ENCODE measurements at places on chromosomes 1 and 21. TPM values are rescaled to one million over a fixed set of nuclear protein-coding genes. Genes with fewer than 3 reads are reported as not detected.
A peak's percentile ranks its signal among the peaks of the same experiment; 100 is the strongest.

GRCh38 chr1:247496581-247497285 is 38.8 kb upstream of the OR2B11 start:
- H3K4me1 ChIP-seq, result no peaks in the 10 kb centered on the region
- no peak overlapping the region for H3K27ac ChIP-seq
- no peaks in the 10 kb centered on the region for H3K36me3 ChIP-seq
- peak; percentile 12 for DNase-seq
- H3K27me3 ChIP-seq, result peaks cover 18% of the 10 kb centered on the region

DNA sequence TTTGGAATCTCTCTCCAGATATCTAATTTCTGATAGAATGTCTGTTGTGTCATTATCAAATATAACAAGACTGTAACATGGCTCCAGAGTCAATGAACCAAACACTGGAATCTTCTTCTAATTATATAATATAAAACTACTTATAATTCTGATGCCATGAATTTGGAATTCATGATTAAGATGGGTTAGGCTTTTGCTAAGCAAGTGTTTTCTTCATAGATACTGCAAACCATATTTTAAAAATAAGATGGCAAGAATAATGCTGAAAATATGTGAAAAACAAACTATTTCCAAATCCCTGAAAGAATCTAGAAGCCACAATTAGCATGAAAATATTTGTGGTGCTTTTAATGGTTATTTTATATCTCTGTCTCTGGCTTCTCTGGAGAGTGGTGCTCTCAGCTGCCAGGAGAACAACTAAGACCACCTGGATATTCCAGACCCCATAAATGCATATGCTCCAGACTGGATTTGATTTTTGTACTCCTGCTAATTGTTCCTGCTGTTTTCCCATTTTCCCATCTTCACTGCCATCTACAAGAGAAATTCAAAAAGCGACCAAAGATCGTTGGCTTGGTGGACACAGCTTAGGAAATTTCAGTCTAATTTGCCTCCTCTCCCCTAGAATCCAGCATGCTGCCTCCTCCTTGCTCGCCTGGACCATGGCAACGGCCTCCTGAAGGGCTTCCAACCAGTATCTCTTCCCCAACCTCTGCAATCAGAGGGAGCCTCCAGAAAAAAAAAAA is 418.9 kb downstream of the SETD4 start:
- DNase-seq, result no peak
- no peaks in the 10 kb centered on the region for H3K4me1 ChIP-seq
- H3K4me3 ChIP-seq, result no peak overlapping the region
- H3K27me3 ChIP-seq, result no peaks in the 10 kb centered on the region

DNA sequence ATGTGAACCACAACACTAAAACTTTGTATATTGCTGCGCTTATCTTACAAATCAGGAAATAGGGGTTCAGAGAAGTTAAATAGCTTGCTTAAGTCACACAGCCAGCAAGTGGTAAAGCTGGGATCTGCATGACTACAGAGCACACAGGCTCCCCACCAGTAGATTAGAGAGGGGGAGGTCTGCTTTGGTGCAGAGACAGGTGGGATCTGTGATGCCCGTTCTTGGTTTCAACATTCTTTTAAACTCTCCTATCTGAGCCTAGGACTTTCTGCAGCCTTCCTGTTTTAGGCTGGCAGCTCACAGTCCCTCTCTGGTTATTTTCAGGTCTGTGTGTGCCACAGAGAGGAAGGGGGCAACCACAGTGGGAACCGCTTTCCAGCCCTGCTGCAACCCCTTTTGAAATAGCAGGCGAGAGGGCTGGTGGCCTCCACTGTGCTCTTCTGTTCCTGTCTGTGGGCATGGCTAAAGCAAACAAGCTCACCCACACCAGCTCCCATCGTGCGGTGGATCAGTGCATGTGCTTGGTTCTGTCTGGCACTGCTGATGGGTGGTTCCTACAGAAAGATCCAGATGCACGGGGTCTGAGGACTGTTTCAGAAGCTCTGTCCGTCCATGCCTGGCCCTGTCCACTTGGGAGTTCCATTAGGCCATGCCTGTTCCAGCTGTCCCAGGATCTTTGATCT is 1.7 kb upstream of the IL6R start:
- no peak overlapping the region for H3K27ac ChIP-seq
- peaks cover 11% of the 10 kb centered on the region for H3K27me3 ChIP-seq

GRCh38 chr1:204904228-204904810 is 33.7 kb downstream of the NFASC start:
- H3K4me1 ChIP-seq, result no peaks in the 10 kb centered on the region
- no peak for DNase-seq
- no peak overlapping the region for H3K4me3 ChIP-seq
- no peak overlapping the region for H3K27ac ChIP-seq
- no peaks in the 10 kb centered on the region for H3K36me3 ChIP-seq

- H3K27me3 ChIP-seq, result no peaks in the 10 kb centered on the region
- no peaks in the 10 kb centered on the region for H3K4me1 ChIP-seq
- no peak for DNase-seq
- no peak overlapping the region for H3K4me3 ChIP-seq
Measured at GRCh38 chr1:63955370-63956145, 181.7 kb downstream of the ROR1 start.

- H3K4me1 ChIP-seq, result no peaks in the 10 kb centered on the region
- no peak overlapping the region for H3K4me3 ChIP-seq
- no peaks in the 10 kb centered on the region for H3K27me3 ChIP-seq
- no peaks in the 10 kb centered on the region for H3K36me3 ChIP-seq
- DNase-seq, result no peak
Measured at GRCh38 chr1:112887599-112888283, 68.3 kb downstream of the SLC16A1 start.

- no peak overlapping the region for H3K27ac ChIP-seq
- DNase-seq, result no peak
- H3K4me1 ChIP-seq, result peaks cover 6% of the 10 kb centered on the region
- H3K36me3 ChIP-seq, result no peaks in the 10 kb centered on the region
- H3K27me3 ChIP-seq, result no peaks in the 10 kb centered on the region
Measured at GRCh38 chr1:54338464-54338863, 67.7 kb downstream of the SSBP3 start.

DNA sequence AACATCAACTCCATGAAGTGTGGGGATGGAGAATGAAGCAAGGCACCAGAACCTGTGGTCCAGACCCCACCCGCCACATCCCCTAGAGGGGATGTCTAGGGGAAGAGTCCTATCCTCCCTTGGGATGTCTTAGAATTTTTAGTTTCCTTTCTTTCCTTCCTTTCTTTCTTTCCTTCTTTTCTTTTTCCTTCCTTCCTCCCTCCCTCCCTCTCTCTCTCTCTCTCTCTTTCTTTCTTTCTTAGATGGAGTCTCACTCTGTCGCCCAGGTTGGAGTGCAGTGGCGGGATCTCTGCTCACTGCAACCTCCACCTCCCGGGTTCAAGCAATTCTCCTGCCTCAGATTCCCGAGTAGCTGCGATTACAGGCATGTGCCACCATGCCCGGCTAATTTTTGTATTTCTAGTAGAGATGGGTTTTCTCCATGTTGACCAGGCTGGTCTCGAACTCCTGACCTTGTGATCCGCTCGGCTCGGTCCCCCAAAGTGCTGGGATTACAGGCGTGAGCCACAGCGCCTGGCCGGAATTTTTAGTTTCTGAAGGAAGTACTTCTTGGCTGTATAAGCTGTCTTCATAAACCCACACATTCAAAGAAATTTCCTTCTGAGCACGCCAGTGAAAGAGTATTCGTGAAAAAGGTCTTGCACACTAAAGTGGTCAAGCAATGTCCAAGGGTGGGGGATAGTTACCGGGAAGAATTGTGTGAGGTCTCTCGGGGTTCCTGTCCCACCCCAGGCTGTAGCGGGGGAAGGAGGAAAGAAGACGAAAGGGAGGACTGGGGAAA is 20.8 kb upstream of the LEFTY2 start:
- DNase-seq, result no peak
- H3K4me1 ChIP-seq, result no peaks in the 10 kb centered on the region
- no peaks in the 10 kb centered on the region for H3K36me3 ChIP-seq
- no peak overlapping the region for H3K27ac ChIP-seq
- H3K27me3 ChIP-seq, result no peaks in the 10 kb centered on the region
- no peak overlapping the region for H3K4me3 ChIP-seq

GRCh38 chr1:78759881-78760280 is 110.2 kb downstream of the IFI44 start:
- H3K4me1 ChIP-seq, result no peaks in the 10 kb centered on the region
- no peaks in the 10 kb centered on the region for H3K36me3 ChIP-seq
- no peak overlapping the region for H3K4me3 ChIP-seq
- H3K27me3 ChIP-seq, result no peaks in the 10 kb centered on the region
- DNase-seq, result no peak

GRCh38 chr1:236904892-236905741 is 99.1 kb downstream of the MT1HL1 start:
- peaks cover 7% of the 10 kb centered on the region for H3K36me3 ChIP-seq
- no peaks in the 10 kb centered on the region for H3K27me3 ChIP-seq
- no peaks in the 10 kb centered on the region for H3K4me1 ChIP-seq
- H3K4me3 ChIP-seq, result no peak overlapping the region
- DNase-seq, result no peak

DNA sequence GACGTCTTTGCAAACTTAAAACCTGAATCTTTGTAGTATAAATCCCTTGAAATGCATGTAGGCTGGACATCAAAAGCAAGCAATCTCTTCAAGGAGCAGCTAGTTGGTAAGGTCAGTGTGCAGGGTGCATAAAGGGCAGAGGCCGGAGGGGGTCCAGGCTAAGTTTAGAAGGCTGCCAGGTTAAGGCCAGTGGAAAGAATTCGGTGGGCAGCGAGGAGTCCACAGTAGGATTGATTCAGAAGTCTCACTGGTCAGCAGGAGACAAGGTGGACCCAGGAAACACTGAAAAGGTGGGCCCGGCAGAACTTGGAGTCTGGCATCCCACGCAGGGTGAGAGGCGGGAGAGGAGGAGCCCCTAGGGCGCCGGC is 390 bp upstream of the PCSK9 start:
- H3K4me1 ChIP-seq, result peaks cover 10% of the 10 kb centered on the region
- H3K36me3 ChIP-seq, result no peaks in the 10 kb centered on the region
- H3K27me3 ChIP-seq, result peaks cover 56% of the 10 kb centered on the region
- no peak for DNase-seq

DNA sequence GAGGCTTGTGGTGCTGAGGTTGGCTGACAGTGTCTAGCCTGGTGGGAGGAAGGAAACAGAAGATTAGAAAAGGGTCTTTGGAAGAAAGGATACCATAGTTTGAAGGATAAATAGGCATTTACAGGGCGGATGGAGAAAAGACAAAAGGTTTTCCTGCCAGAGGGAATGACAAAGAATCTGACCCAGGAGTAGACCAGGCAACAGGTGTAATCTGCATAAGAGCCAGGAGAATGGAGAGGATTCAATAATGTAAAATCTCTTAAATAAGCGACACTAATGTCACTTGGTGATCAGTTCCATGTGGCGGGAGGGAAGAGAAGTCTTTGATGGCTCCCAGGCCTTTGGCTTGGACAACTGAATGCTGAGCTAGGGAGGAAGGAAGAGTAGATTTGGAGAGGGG is 9.4 kb downstream of the MECR start:
- H3K36me3 ChIP-seq, result no peaks in the 10 kb centered on the region
- no peak overlapping the region for H3K27ac ChIP-seq
- no peaks in the 10 kb centered on the region for H3K4me1 ChIP-seq
- H3K4me3 ChIP-seq, result no peak overlapping the region
- H3K27me3 ChIP-seq, result no peaks in the 10 kb centered on the region

DNA sequence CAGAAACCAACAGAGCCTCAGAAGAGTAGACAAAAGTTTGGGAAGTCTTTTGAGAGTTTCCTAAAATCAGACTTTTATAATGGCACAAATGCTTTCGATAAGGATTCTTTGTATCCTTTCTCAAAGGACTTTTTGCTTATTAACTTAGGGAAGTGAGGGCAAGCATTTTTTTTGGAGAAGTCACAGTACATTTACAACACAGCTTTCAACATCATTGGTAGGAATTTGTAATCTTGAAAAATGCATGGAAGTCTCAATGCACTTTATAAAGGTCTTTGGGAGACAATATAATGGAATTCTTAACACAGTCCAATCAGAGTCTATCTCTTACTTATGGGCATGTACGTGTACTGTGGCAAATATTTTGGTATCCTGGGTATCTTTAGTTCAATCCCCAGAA is 325.8 kb upstream of the NR5A2 start:
- no peak overlapping the region for H3K4me3 ChIP-seq
- no peaks in the 10 kb centered on the region for H3K4me1 ChIP-seq
- no peak overlapping the region for H3K27ac ChIP-seq

DNA sequence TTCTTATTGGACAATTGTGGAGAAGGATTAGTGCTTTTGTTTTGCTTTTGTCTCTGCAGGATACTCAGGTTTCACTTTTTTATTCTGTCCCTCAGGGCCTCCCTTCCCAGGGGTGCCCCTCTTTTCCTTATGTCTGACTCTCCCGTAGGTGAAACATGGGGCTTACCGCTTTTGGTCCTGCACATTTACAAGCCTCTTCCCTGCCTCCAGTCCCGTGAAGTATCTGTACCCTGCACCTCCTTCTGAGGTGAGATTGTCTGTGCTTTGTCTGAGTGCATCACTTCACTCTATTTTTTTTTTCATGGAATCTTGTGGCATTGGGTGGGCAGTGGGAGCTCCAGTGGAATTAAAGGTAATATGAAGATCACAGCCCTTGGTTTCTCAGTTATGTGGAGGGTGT is 758.1 kb upstream of the TPTE start:
- H3K27me3 ChIP-seq, result no peaks in the 10 kb centered on the region
- no peak overlapping the region for H3K4me3 ChIP-seq
- DNase-seq, result no peak

GRCh38 chr1:4796161-4797015 is 142.0 kb downstream of the AJAP1 start:
- H3K27me3 ChIP-seq, result no peaks in the 10 kb centered on the region
- no peak for DNase-seq
- no peaks in the 10 kb centered on the region for H3K4me1 ChIP-seq
- no peak overlapping the region for H3K27ac ChIP-seq

DNA sequence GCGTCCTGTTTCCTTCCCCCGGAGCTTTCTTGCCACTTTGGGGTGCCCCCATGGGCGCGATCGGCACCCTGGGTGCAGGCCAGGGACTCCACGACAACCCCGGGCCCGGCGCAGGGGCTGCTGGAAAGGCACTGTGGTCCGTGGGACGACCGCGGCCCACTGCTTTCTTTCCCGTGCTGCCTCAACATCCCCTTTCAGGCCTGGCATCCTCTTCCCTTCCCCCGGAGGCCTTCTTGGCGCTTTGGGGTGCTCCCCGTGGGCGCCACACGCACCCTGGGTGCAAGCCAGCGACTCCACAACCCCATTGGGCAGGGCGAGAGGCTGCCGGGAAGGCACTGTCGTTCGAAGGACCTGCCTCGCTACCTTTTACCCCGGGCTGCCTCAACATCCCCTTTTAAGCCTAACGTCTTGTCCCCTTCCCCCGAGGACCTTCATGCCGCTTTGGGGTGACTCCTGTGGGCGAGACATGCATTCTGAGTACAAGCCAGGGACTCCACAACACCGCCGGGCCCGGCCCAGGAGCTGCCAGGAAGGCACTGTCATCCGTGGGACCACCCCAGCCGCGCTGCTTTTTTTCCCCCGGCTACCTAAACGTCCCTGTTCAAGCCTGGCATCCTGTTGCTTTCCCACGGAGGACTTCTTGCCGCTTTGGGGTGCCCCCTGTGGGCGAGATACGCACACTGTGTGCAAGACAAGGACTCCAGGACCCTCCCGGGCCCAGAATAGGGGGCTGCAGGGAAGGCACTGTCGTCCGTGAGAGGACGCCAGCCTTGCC is 137.8 kb downstream of the LIPI start:
- no peak for DNase-seq
- no peaks in the 10 kb centered on the region for H3K27me3 ChIP-seq
- no peak overlapping the region for H3K4me3 ChIP-seq
- H3K27ac ChIP-seq, result no peak overlapping the region
- H3K4me1 ChIP-seq, result no peaks in the 10 kb centered on the region

The MANEAL gene
- 2.3 TPM for total RNA-seq

The SLC9C2 gene
- total RNA-seq, result 0.97 TPM

The TRMT1L gene
- total RNA-seq, result 15.5 TPM

The PTPRC gene
- 82.9 TPM for total RNA-seq

The SLAMF9 gene
- 0.74 TPM for total RNA-seq

The DIPK1A gene
- total RNA-seq, result 8.0 TPM

The PROX1 gene
- total RNA-seq, result 7.6 TPM

The LCE2C gene
- total RNA-seq, result not detected

The IL10 gene
- 2.4 TPM for total RNA-seq

The ZMYND12 gene
- 9.1 TPM for total RNA-seq

Measured in lung (tissue), 17 donors.